ENCODE measurements at places on chromosomes 1 and 21.
A peak's percentile ranks its signal among the peaks of the same experiment; 100 is the strongest.

- DNase-seq: no peak
Observed at GRCh38 chr1:216173376-216173995, 249.8 kb downstream of the USH2A start.

DNA sequence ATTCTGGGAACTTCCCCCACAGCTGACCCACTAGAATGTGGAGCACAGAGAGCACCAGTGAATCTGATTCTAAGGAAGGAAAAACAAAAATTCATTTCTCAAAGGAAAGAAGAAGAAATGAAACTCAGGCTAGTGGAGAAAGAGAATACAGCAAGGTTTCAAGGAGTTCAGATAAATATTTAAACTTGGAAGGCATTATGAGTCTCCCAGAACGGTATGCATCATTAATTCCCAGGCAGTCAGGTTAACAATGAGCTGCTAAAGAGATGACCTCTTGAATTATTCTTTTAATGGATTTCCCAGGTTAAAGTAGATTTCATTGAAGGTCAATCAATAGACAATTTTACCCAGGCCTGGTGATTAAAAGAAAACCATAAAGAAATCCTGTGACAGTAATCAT is 103.6 kb upstream of the KAZN start:
- no peak for DNase-seq

DNA sequence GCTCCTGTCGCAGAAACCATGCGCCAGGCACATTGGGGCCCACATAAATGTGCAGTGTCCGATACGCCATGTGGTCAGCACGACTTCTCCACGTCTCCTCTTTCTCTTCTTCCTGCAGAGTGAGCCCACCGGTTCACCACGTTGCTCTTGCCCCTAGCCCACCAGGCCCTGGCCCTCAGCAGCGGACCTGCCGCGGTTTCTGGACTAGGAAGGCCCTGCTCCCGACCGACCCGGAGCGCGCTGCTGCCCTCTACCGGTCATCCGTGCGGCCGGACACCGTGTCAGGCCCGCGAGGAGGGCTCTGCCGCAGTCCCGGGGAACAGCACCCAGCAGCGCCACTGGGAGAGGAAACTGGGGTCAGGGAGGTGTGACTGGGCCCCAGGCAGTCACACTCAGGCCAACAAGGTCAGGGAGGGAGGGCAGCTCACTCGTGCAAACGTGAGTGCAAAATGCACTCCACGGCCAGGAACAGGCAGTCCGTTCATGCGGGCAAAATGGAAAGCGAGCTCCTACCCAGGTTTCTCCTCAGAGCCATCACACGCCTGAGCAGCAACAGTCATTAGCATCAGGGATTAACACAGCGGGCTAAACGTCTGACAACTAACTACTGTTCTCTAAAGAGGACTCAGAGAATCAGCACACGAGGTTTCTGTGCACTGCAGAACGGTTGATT is 13.7 kb downstream of the TLR5 start:
- no peak for DNase-seq

DNA sequence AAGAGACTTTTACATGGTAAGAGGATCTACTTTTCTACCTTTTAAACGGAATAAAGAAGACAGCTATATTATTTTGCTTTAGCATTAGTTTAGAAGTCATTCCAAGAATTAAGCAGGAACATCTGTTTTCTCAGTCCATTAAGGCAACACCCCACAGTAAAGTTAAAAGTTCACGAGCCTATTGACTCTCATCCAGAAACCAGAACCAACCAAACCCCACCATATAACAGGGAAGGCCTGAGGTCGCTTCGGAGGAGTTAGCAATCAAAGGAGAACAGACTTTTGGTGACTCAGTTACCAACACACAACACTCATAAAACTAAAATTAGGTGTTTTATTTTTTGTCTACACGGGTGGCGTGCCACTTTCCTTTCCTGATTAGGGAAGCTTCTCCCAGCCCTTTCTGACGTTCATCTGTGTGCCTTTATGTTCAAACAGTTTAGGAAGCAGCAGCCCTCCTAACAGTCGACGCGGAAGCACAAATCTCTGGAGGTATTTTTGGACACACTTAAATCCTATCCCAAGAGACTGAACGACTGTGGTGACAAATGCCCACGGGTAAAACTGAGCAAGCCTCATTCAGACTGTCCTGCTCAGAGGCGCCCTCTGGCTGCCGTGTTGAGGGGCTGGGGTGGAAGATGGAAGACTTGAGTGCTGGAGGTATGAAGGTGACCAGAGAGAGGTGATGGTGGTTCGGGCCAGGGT is 8.6 kb upstream of the PLA2G2C start:
- DNase-seq: peak; percentile 68

DNA sequence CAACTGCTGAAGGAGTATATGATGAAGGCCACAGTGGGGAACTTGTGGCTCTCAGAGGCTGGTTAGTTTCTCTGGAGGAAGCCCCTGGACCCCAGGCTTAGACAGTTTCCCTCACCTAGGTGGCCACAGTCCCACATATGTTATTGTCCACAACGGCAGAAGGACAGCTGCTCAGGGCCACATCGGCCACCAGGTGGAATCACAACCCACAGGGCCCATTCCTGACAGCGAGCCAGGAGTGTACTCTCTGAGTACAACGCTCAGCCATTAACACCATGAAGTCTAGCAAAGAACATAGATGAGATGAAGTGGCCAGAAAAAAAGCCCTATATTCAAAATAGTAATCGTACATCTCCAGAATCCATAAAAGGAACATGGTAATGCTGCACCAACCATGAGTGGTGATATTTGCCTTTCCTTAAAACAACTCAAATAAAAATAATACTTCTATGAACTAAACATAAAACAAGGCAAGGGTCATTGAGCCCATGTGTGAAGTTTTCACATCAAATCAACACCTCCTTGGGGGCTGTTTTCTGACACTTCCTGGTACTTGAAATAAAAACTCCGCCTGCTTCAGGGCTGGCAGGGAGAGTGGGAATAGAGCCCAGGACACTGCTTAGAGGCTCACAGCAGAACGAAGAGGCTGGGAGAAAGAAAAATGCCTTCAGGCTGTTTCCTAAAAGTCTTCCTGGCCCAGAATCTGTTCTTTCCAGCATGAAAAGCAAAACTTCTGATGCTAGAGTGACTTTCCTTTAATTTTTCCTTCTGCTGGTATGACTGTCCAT is 383.3 kb downstream of the HHAT start:
- no peak for DNase-seq

DNA sequence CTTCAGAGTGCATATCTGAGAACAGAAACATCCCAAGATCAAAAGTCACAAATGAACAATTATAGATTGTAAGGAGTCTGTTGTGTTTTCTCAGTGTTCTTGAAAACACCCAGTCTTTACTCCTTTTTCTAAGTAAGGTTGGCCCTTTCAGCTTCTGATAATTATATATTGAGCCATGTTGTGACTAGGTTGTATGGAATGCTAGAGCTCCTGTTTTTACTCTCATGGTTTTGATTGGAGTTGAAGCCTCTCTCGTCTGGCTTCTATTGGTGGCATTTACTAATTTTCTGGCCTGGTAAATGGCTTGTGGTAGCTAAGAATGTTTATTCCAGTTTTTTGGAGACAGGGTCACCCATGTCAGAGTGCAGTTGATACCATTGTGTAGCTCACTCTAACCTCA is 84.7 kb downstream of the NDUFS5 start:
- no peak for DNase-seq

DNA sequence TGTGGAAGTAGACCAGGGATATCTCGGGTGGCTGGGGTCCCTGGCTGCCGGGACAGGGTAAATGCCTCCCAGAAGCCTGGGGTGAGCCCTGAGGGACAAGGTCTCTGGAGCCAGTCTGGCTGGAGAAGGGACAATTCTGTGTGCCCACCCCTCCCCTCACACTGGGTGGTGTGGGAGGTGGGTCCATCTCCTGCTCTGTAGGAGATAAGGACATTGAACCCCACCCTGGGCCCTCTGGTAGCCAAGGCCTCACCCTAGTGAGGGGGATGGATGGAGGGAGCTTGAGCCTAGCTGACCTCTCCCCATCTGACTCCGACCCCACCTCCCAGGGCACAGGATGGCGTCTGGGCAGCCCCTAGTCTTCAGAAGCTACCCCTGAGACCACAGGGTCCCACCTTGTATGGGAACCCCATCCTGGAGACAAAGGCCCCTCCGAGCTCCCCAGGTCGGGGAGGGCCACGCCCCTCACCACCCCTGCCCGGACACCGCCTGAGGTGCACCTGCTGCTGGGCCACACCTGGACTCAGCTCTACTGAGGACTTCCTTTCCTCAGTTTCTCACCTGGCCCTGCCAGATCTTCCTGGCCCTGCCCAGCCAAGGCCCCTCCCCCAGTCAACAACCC is 4.3 kb downstream of the AGRN start:
- DNase-seq: no peak

DNA sequence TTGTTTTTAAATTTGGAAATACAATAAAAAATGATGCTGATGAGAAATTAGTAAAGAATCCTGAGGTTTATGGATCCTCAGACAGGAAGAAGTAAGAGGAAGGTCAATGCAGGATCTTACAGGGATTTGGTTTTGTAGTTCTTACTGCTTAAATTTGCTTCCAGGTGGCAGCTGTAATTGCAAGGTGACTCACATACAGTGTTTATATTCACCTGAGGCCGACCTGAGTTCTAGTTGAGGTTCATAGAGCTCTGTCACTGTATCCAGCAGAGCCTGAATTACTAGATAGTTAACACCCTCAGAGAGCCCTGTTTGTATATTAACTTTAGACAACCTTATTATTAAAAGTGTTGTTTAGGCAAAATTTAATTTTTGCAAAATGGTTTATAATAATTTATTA is 1.4 kb upstream of the WDR26 start:
- no peak for DNase-seq

DNA sequence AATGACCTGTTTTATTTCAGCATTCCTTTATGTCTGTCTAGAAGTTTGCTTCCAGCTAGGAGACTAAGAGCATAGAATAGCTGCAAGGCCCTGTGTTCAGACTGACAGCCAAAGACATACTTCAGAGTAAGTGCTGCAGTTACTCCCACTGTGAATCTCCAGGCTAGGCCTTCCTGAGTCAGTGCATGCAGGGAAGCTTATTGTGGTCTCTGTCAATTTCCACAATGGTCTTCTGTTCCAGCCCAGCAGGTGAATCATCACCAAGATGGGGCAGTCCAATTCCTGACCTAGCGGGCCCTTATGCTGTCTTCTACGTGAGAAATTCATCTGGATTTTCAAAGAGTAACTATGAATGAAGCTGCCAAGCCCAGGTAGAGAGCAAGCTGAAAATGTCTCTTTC is 146.3 kb upstream of the C8B start:
- DNase-seq: no peak

GRCh38 chr21:45876381-45877170 is 105.0 kb upstream of the COL6A1 start:
- no peak for DNase-seq

DNA sequence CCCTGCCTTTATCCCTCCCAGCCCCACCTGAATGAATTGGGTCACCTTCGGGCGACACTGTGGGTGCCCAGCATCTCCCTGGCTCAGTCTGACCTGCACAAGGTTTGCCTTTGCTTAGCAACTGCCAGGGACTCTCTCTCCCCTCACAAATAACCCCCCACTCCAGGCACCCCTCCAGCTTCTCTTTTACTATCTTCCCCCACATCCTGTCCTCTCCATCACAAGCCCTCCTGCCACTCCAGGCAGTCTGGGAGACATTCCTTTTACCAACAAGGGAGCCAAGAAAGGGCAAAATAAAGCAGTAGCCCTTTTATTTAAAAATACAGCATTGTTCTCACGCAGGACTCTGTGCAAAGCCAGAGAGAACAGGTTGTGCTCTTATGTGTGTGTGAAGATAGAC is 23.9 kb downstream of the LGR6 start:
- no peak for DNase-seq

- no peak for DNase-seq
Observed at GRCh38 chr1:197838836-197839235, 63.6 kb upstream of the DENND1B start.
